Hepatic stellate cell (primary cell): ENCODE measurements at places on chromosomes 2 and 18.

GRCh38 chr18:267380-267687 lies 513 bp downstream of the THOC1 start:
- DNase-seq = no peak

GRCh38 chr18:55346961-55347740 lies 240.8 kb downstream of the TCF4 start:
- no peak for DNase-seq

GRCh38 chr2:122034777-122035176 lies 279.3 kb downstream of the TSN start:
- no peak for DNase-seq

GRCh38 chr2:98538280-98539041 lies 69.9 kb downstream of the COA5 start:
- no peak for DNase-seq

- no peak for DNase-seq
Observed at GRCh38 chr2:240638512-240639160, 13.4 kb downstream of the GPR35 start.

GRCh38 chr2:84971510-84972206 lies 697 bp downstream of the KCMF1 start:
- peak; percentile 65 for DNase-seq

GRCh38 chr2:227147023-227147422 lies 17.0 kb downstream of the COL4A4 start:
- no peak for DNase-seq

GRCh38 chr2:197378494-197379307 lies 56.1 kb downstream of the SF3B1 start:
- DNase-seq = peak; percentile 41
